Progenitor cell of endocrine pancreas (in vitro differentiated cells): ENCODE measurements at places on chromosomes 2 and 18. TPM values are rescaled to one million over a fixed set of nuclear protein-coding genes. Genes with fewer than 3 reads are reported as not detected.

Gene GALNT13
- total RNA-seq: 7.2 and 8.3 TPM in 2 replicates

Gene TLK1
- 75.2 and 76.8 TPM in 2 replicates for total RNA-seq

Gene DSG3
- not detected in 2 replicates for total RNA-seq

Gene ERMN
- total RNA-seq: 0.22 TPM in 1 of 2 replicates, not detected in the other

Gene DCC
- total RNA-seq: 8.4 and 10.1 TPM in 2 replicates

Gene TAF1B
- total RNA-seq: 28.6 and 30.5 TPM in 2 replicates

Gene NTSR2
- not detected in 2 replicates for total RNA-seq

Gene TRABD2A
- total RNA-seq: 1.4 and 2.0 TPM in 2 replicates

Gene DSG1
- not detected in 2 replicates for total RNA-seq

Gene ANKRD30BL
- not detected in 2 replicates for total RNA-seq

Gene PAX8
- total RNA-seq: 3.9 and 8.4 TPM in 2 replicates

Gene MSH6
- 154 and 163 TPM in 2 replicates for total RNA-seq

Gene RTKN
- 121 and 129 TPM in 2 replicates for total RNA-seq

Gene SGPP2
- 14.2 and 19.8 TPM in 2 replicates for total RNA-seq

Gene BCL11A
- 46.2 and 47.9 TPM in 2 replicates for total RNA-seq

Gene SCLY
- total RNA-seq: 49.2 and 55.1 TPM in 2 replicates

Gene EFEMP1
- 37.6 and 43.9 TPM in 2 replicates for total RNA-seq

Gene ORC4
- total RNA-seq: 77.1 and 77.3 TPM in 2 replicates

Gene RNF144A
- total RNA-seq: 39.9 and 40.2 TPM in 2 replicates

Gene HOXD9
- not detected in 2 replicates for total RNA-seq

Gene SP110
- total RNA-seq: 5.1 and 5.8 TPM in 2 replicates

Gene SLC25A52
- not detected in 2 replicates for total RNA-seq

Gene FAM124B
- not detected in 2 replicates for total RNA-seq

Gene DCDC2C
- total RNA-seq: not detected in 2 replicates

Gene APCDD1
- 9.7 and 10.9 TPM in 2 replicates for total RNA-seq

Gene IL36RN
- total RNA-seq: 0.13 TPM in 1 of 2 replicates, not detected in the other

Gene SAG
- not detected in 2 replicates for total RNA-seq

Gene LGALSL
- total RNA-seq: 22.6 and 23.9 TPM in 2 replicates

Gene FBXO15
- total RNA-seq: 2.7 and 4.3 TPM in 2 replicates

Gene RBKS
- total RNA-seq: 5.0 and 5.4 TPM in 2 replicates

Gene C2orf66
- 0.38 and 0.40 TPM in 2 replicates for total RNA-seq

Gene CXCR2
- not detected in 2 replicates for total RNA-seq

Gene ABHD1
- 0.31 and 0.34 TPM in 2 replicates for total RNA-seq

Gene ZBTB7C
- 0.57 and 0.95 TPM in 2 replicates for total RNA-seq

Gene FKBP1B
- 30.5 and 33.7 TPM in 2 replicates for total RNA-seq

Gene ICA1L
- total RNA-seq: 17.8 and 19.1 TPM in 2 replicates

Gene L3MBTL4
- total RNA-seq: 8.0 and 11.5 TPM in 2 replicates

Gene CCDC138
- total RNA-seq: 25.0 and 27.3 TPM in 2 replicates

Gene SOWAHC
- total RNA-seq: 12.1 and 12.6 TPM in 2 replicates

Gene FHOD3
- total RNA-seq: 1.6 and 2.6 TPM in 2 replicates

Gene CCDC148
- 3.9 and 4.6 TPM in 2 replicates for total RNA-seq

Gene CHRND
- 0.12 TPM in 1 of 2 replicates, not detected in the other for total RNA-seq

Gene INPP5D
- 5.3 and 9.0 TPM in 2 replicates for total RNA-seq

Gene LYG1
- total RNA-seq: 3.3 and 3.4 TPM in 2 replicates

Gene OXER1
- total RNA-seq: 4.3 and 4.6 TPM in 2 replicates
